CD4-positive, alpha-beta T cell treated with Interleukin-12 subunit alpha and Interleukin-12 subunit beta, for 1 hour (primary cell): ENCODE measurements at places on chromosomes 12 and 14.

- no peak for DNase-seq
Measured at GRCh38 chr12:25959071-25959961, 834 bp downstream of the RASSF8 start.

- peak; percentile 16 for DNase-seq
Measured at GRCh38 chr12:15772405-15773018, 16.7 kb downstream of the EPS8 start.

GRCh38 chr12:31203261-31203660, 122.7 kb downstream of the SINHCAF start:
- DNase-seq = no peak

- no peak for DNase-seq
Measured at GRCh38 chr12:44381341-44381740, 494.8 kb downstream of the NELL2 start.

DNA sequence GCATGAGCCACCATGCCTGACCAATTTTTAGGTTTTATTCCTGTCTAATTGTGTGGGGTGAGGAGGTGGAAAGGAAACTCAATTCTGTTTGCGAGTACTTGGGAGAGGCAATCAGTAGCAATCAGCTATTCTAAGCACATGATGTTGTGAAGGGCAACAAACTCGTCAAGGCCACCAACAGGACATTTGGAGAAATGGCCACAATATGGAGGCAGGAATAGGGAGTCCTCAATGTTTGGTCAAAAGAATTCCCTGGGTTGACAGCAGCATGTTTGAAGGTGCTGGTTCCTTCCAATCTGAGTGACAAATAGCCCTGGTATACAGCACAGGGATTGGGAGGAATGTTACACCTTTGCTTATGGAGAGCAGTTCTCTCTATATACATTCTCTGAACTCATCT, 32.7 kb upstream of the USP44 start:
- no peak for DNase-seq

- DNase-seq = no peak
Measured at GRCh38 chr12:98591209-98591608, 2.3 kb upstream of the SLC25A3 start.

DNA sequence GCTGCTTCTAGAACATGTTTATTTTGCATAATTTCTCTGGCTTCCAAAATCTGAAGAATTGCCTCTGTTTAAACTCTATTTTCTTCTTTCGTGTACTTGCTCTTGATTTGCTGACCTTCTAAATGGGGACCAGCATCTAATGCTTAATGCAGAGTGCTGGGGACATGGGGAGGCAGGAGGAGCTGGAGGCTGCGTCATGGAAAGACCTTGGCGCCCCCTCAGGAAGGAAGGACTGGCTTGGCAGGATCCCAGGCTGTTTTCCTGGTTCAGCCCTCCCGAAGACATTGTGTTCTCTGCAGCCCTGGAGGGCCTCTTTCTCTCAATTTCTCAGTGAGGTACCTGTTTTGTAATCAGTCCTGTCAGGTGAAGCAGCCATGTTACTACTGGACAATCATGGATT, 5.5 kb downstream of the PRKCH start:
- DNase-seq = peak; percentile 33

- no peak for DNase-seq
Measured at GRCh38 chr14:24845851-24846250, 204.1 kb downstream of the STXBP6 start.

GRCh38 chr12:108191938-108192337, 62.9 kb downstream of the WSCD2 start:
- no peak for DNase-seq

DNA sequence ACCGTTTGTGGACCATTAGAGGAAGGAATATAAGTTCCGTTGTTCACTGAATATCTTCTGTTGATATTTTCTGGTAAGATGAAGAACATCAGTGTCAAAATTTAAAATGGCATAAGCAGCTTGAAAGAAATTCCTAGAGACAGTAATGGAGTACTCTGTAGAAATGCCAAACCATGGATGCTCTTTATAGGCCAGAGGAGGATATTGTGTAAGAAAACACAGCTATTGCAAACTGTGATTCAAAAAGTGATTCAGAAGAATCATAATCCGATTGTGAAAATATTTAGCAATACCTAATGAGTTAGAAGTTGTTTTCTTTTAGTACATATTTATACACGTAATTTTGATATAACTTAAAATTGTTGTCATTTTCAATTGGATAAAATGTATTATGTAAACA, 102.8 kb downstream of the SLC16A7 start:
- no peak for DNase-seq

- DNase-seq = no peak
Measured at GRCh38 chr12:57465747-57466505, 6.3 kb downstream of the GLI1 start.

GRCh38 chr12:46217541-46218321, 51.1 kb downstream of the SLC38A1 start:
- DNase-seq = peak; percentile 82

GRCh38 chr12:88577537-88577936, 2.7 kb downstream of the KITLG start:
- DNase-seq = no peak

GRCh38 chr14:77189479-77189878, 7.9 kb downstream of the TMEM63C start:
- no peak for DNase-seq

- no peak for DNase-seq
Measured at GRCh38 chr12:716506-716905, 35.9 kb upstream of the WNK1 start.

DNA sequence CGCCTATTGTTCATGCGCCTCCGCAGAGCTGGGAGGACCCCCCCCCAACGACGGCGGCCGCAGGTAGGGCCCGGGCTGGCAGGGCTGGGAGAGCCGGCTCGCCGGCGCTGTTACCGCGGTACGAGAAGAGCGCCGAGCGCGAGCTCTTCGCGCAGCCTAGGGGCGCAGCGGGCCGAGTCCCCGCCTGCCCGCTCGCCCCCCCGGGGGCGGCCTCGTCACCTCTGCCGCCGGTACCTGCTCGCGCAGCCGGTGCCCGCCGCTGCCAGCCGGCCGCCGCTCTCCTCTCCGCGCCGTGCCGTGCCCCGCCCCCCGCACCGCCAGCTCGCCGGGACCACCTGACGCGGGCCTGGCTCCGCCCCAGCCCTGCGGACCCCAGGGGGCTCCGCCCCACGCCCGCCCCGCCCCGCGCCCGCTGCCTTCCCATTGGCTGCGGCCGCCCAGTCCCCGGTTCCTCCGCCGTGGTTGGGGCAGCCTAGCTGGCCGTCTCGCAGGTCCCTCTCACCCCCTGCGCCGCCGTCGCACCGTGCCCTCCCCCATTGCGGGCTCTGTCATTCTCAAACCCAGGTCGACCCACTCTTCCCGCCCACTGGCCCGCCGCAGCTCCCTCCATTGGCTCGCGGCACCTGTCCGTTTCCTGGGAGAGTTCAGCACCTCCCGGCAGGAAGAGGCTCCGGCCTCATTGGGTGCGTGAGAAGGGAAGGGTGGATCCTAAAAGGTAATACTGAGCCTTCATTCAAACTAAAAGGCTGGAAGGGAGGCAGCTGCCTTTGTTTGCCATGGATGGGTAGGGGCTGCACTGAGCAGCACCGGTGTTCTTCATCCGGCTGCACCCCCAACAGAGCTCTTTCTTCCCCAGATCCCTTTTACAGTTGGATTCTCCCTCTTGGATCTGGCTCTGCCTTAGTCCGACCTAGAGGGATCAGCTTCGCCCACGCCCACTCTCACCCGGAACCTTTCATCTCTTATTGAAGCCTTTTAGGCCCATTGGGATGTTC, at the start of gene MAP3K9:
TSS of gene MAP3K9 (minus strand) at position 289 of the 995 bp plus-strand sequence. CDS start 342 bp downstream, outside the sequence.
- DNase-seq = peak; percentile 93

DNA sequence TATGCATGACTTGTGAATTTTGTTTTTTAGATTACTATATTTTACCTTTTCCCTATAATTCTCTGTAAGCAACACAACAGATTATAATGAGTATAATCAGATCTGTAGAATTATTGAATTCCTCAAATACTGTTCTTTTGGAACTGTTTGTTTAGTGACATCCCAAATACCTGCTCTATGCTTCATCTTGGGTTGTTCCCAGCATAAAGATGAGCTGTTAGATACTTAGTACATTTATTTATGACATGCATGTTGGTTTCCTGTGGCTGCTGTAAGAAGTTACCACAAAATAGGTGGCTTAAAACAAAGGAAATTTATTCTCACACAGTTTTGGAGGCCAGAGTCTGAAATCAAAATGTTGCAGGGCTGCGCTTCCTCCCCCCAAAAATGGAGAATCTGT, 78.4 kb downstream of the PTPRR start:
- DNase-seq = no peak

GRCh38 chr12:30219047-30219446, 435.3 kb upstream of the TMTC1 start:
- no peak for DNase-seq

DNA sequence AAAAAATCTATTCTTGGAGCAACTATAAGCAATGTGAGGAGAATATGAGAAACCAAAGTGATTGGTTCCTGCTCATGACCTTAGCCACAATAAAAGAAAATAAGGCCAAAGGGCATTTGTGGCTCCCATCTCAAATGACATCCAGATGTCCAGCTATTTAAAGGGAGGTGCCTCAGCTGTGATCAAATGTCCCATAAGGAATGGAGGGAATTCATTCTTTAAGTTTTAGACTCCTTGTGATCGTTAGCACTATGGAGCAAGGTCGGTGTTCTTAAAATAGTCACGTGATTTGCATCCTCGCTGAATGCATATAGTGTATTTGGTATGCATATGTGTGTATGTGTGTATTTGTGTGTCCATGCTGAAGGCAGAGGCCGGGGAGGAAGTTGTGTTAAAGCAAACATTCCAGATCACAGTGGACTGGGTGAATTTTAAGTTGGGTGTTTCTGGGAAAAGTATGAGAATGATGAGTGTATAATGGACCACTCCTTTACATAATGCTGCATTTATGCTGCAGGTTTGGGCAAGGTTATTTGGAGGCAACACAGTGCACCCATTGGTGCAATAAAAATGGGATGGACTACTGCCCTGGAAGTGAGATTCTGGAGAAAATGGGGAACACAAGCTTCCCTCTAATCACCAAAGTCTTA, 5.6 kb upstream of the E2F7 start:
- no peak for DNase-seq

DNA sequence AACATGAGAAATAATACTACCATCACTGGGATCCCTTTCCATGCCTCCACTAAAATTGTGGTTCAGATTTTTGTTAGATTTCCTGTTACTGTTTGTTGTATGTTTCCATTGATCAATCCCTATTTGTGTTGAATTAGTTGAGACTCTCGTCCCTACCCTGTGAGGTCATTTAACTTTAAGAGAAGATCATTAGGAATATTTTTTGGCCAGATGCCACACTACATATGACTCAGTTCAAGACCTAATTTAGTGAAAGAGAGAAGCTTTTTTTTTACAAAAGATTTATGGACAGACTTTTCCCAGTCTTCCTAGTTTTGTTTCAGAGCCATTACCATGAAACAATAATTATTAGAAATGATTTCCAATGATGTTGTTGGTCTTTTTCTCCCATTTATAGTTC, 35.5 kb downstream of the CPSF6 start:
- DNase-seq = no peak

DNA sequence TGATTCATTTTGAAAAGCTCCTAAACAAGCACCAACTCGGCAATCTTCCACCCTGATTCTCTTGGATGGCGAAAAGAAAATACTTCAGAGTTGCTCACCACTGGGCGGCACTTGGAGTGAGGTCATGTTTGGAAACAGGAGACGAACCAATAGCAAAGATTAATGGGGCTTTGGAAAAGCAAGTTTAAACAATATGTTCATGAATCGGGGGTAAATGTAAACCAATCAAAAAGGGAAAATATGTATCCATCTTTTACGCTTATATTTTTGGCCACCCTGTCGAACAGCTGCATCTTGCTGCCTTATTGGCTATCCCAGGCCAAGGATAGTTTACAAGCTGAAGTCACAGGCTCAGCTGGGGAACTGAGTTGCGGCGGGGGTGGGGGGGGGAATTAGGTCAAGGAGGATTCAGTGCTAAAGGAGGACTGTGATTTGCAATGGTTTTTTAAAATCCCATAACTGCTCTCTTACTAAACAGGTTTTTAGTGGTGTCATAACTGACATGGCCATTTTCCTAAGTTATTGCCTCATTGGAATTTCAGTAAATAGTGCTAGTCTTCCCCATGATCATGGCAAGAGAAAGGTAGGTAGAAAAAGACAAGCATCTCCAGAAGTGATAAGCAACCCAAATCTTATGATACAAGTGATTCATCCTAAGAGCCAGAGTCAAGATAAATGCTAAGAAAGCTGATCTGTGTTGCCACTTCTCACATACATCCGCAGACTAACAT, 210.6 kb downstream of the PHLDA1 start:
- DNase-seq = no peak

DNA sequence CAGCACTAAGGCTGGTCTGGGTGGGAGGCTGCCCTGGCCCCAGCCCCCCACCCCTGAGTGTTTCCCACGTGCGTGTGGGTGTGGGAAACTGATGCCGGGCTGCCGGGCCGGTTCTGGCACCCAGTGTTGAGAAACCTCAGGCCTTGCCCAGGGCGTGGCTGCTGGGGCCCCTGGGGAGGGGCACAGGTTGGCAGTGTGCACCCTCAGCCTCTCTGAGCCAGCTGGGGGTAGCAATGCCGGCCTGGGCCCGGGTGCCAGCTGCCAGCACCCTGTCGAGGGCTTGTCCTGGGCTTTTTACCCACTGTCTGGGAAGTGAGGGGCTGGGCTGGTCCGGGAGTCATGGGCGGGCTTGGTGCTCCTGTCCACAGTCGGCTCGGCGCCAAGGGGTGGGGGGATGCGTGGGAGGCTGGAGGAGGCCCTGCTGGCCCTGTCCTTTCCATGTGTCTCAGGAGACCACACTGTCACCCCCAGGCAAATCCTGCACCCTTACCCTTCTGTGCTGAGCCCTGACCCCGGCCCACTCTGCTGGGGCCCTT, 15.7 kb downstream of the ASPG start:
- no peak for DNase-seq

- no peak for DNase-seq
Measured at GRCh38 chr14:69214393-69214792, 23.1 kb downstream of the EXD2 start.

- DNase-seq = no peak
Measured at GRCh38 chr12:105704787-105705186, 374.3 kb downstream of the C12orf75 start.

DNA sequence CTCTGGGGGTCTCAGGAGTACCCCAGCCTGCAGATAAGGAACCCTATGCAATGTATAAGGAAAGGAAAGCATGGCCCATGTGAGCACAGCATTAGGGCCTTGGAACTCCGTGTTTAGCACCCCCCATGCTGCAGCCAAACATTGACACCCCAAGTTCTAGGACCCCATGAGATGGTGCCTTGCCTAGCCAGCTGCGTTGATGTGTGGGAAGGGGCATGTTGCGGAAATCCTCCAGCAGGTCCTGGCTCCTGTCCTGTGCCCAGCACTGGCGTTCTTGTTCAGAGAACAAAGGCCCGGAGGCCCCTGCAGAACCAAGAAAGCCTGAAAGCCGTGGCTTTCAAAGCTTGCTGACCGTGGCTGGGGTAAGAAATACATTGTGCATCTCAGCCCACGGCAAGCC, 99.4 kb upstream of the DIO3 start:
- no peak for DNase-seq

GRCh38 chr12:77354766-77355362, 289.5 kb upstream of the E2F7 start:
- DNase-seq = no peak

GRCh38 chr14:22233377-22233776, 355.6 kb downstream of the DAD1 start:
- no peak for DNase-seq

GRCh38 chr12:103540319-103540718, 44.6 kb upstream of the C12orf42 start:
- no peak for DNase-seq

GRCh38 chr14:36176524-36176923, at the start of gene PTCSC3:
TSS of gene PTCSC3 (minus strand) at chr14:36176722.
- DNase-seq = no peak
